Stimulated activated CD4-positive, alpha-beta T cell treated with anti-CD3 and anti-CD28 coated beads, Interleukin-15, amount 100 ng/mL, for 48 hours (primary cell): ENCODE measurements at places on chromosomes 11 and 22.

DNA sequence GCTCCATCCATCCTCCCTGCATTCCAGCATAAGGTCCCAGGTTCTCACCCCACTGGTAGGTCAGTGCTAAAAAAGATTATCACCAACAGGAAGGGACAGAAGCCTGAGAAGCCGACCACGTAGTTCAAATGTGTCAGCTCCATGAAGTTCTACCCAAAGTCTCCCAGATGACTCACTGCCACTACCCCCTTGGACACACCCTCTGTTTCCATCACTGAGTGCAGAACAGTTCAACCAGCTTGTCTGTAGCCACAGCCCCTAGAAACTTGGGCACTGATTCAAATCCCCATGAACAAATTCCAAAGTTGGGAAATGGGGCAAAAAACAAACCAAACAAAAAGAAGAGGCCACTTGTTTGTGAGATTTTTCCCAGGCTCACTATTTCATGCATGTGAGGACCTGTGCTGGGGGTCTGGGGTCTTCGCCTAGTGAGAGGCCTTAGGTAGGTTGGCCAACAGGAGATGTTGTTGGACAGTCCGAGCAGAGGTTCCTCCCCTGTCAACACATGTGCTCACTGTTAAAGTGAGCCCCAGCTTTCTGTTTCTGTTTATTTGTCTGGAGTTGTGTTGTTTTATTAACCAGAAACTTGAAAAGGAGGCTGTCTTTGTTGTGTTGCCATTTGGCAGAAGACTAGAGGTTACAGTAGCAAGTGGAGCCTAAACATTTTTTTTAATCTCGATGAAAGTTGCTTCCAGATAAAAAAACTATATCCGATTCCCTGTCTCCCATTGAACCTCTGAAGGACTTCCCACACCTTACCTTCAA, 24.2 kb upstream of the FLI1 start:
- DNase-seq = no peak

DNA sequence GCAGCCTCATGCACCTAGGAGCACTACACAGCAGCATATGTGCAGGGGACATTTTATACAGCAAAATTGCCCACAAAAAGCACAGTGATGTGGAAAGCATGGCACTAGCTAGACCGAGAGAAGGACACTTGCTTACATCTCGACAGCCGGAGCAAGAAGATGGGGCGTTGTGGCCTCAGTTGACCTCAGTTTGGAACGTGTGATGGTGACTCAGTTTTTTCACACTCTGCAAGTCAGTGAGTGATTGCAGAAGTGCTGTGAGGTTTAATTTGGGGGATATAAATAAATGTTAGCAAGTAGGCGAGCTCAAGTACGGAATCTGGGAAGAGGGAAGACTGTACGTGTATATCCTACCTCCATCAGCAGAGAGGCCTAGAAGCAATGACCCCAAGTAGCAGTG, 23.3 kb downstream of the LRP5 start:
- DNase-seq = no peak

- DNase-seq = no peak
Observed at GRCh38 chr22:27829620-27830019, 28.1 kb upstream of the MN1 start.

DNA sequence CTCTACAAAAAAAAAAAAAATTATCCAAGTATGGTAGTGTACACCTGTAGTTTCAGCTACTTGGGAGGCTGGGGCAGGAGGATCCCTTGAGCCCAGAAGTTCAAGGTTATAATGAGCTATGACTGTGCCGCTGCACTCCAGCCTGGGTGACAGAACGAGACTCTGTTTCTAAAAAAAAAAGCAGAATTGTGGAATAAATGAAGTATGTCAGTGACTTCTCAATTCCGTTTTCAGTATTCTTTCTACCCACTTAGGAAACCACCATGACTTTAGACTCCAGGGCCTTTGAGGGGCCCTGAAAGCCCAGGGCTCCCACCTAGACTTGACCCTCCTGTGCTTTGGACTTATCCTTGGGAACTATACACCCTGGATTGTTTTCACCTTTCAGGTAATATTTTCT, 6.5 kb upstream of the NUP160 start:
- DNase-seq = no peak

- DNase-seq = no peak
Observed at GRCh38 chr11:118921121-118921928, 4.4 kb downstream of the BCL9L start.
